ENCODE measurements at places on chromosomes 7 and 10.

DNA sequence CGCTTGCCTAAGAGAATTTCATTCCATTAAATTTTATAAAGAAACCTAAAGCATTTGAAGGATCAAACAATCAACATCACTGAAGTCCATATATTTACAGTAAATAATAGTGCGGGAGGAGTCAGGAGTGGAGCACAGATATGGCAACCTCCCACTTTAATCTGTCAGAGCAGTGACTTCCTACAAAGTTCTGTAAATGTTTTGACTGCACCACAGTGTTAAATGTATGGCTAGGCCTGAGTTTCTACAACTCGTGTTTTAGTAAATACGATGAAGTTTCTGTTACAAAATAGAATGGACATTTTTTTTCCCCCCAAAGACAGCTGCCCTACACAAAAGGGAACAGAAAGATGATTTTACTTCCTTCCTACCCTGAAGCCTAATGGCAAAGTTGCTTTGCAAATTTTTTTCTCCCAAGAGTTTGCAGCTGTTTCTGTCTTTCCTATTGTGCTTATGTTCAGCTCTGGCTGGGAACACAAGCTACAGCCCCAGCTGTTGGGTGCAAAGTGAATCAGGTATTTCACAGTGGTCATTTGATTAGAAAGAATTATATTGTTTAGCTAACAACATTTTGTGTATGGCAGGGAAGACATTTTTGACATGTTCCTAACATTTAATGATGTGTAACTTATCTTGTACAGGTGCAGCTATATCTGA lies 62.1 kb downstream of the MET start:
- no peak for DNase-seq

DNA sequence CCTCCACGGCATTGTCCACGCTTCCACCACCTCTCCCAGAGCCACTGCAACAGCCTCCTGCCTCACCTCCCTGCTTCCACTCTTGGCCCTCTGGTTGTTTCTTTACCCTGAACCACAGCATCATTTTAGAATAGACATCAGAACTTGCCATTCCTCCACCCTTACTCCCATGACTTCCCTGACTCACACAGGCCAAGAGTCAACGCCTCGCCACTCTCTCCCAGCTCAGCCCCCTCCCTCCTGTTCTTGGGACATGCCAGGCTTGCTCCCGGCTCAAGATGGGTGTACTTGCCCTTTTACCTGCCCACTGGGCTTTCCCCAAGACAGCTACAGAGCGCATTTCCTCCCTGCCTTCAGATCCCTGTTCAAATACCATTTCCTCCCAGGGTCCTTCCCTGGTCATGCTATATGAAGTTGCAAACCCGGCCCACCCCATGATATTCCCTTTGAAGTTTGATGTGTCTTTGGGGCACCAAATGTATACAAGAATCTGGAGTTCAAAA lies 429.1 kb downstream of the RPS24 start:
- DNase-seq, result no peak

DNA sequence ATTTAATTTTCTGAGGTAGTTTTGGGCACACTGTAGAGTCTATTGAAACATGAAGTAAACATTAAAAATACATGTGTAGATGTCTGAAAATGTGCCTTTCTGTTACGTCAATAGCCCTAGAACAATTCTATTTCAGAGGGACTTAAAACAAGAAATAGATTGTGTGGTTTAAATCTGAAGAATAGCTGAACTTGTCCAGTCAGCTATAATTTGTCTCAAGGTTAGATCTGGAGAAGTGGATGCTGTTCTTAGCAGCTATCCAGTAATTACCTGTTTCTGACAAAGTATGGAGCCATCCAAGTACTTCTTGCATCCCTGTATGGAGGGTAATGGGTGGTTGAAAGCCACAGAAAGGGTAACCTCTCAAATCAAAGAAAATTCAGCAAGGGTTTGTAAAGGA lies 92.8 kb downstream of the SEPTIN7 start:
- no peak for DNase-seq

- DNase-seq, result no peak
Observed at GRCh38 chr10:62058476-62058875, 157.0 kb downstream of the ARID5B start.

- DNase-seq, result no peak
Observed at GRCh38 chr7:8938044-8938805, 504.8 kb downstream of the NXPH1 start.

- no peak for DNase-seq
Observed at GRCh38 chr7:129804111-129804889, 148.5 kb downstream of the UBE2H start.

Data from HS-27A (cell line).